ENCODE measurements at places on chromosomes 1 and 21.

GRCh38 chr1:178127482-178128191 is 33.7 kb downstream of the RASAL2 start:
- no peak for DNase-seq

GRCh38 chr21:46542588-46543124 is 62.2 kb downstream of the S100B start:
- no peak for DNase-seq

GRCh38 chr1:194975913-194976312 is 1632.3 kb downstream of the KCNT2 start:
- DNase-seq = no peak

- no peak for DNase-seq
These were observed 28.0 kb upstream of the EDARADD start for GRCh38 chr1:236365999-236366570.

DNA sequence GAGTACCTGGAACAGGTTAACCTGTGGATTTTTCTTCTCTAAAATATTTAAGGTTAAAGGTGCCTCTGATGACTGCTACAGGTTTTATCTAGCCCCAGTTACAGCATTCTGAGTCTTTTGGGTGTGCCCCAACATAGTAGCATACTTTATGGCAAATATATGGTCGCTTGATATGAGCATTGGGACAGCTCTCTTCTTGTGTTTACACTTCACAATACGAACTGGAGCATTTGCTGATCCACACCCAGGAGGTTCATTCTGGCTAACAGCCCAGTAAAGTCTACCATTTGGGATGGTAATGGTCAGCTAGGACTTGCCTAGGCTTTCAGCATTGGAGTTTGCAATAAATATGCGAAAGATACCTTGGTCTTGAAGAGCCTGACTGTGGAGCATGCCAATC is 101.3 kb downstream of the DISP1 start:
- DNase-seq = no peak

DNA sequence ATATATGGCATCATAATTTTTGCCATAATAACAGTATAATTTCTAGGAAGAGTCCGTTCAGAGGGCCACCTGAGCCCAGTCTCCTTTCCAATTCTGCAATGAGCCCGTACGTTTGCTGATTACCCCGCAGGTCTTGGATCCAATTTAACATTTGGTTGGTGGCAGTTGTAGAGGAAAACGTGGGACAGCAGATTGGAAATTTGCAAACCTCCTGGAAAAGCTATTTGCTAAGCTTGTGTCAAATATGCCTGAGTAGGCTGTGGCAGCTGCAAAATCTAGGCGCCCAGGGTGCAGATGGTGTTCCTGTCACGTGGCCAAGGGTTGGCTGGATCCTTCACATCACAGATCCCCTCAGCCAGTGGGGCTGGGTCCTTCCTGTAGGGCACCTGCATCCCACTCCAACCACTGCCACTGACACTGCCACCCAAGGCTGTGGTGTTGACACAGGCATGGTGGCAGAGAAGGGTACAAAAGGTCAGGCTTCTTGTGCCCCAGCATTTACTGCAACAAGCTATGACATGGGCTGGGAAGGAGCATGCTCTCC is 174.8 kb upstream of the SYT6 start:
- no peak for DNase-seq

DNA sequence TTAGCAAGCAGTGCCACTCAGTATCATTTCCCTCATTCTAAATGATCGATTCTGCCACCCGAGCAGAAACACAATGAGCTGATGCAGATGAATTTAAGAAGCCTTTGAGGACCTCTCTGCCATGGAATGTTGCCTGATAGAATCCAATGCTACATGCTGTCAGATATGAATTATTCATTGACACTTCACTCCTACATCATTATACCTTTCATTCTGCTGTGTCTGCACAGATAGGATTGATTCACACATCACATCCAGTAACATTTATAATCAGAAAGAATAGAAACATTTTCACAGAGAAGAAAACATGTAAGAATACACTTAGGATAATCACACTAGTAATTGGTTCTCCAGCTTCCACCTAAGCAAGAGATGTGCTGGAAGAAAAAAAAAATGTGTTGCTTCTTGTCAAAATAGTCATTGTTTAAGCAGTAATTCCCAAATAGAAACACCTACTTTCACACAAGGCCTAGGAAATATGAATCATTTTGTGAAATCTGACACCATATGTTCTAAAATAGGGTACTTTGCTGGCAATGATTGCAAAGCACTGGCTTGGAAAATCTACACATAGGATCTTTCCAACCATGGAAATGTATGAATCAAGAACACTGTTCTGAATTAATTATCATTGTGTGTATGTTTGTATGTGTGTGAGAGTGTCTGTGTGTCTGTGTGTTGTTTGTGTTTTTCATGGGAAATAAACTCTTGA is 110.1 kb downstream of the GRIK1 start:
- peak; percentile 25 for DNase-seq

- no peak for DNase-seq
These were observed 32.7 kb upstream of the CD2 start for GRCh38 chr1:116721451-116722007.
